ENCODE measurements at places on chromosomes 3 and 15.

GRCh38 chr3:140610544-140610943, 67.3 kb upstream of the TRIM42 start:
- no peak for DNase-seq

GRCh38 chr15:59553879-59554735, 57.5 kb upstream of the GCNT3 start:
- DNase-seq, result no peak

DNA sequence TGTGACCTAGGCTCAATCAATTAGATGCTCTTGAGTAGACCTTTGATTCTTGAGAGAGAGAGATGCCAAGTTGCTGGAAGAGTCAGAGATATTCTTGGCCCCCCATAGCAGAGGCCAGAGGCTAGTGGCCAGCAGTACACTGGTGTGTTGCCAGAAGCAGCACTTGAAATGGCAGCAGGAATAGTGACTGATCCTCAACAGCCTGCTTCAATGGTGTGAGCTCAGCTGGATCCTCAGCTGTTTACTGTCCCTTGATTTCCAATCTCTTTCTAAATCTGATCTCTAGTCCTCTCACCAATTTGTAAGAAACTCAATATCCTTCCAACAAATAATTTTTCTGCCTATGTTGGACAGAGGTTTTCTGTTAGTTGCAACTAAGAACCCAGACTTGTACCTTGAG, 170.3 kb upstream of the CCDC54 start:
- DNase-seq, result no peak

GRCh38 chr3:166634091-166634746, 745.9 kb downstream of the ZBBX start:
- no peak for DNase-seq

- no peak for DNase-seq
These were observed 61.2 kb upstream of the SEC22A start for GRCh38 chr3:123140550-123140949.

DNA sequence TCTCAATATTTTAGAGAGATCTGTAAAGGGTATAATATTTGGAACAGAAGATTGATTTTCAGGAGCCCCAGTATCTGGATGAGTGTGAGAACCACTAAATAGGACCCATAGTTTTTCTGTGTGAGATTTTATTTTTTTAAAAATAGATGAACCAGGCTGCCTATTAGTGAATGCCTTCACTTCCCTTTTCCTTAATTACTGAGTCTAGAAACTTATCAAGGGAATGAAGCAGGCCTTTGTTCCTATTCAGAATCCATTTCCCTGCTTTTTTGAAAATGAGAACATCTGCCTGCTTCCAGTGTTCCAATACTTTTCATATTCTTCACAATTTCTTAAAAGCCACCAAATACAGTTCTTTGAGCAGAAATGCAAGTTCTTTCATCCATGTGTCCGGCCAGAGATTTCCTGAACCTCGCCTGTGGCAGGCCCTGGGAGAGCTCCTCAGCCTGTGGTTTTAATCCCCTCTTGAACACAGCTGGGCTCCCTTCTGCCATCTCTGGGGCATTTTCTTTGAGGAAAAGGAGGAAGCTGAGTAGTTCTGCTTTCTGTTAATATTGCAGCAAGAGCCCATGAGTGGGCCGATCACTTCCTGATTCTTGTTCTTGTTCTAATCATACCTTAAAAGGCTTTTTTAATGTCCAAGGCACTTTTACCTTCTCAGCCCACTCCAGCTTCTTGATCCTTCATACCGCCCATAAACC, 4.7 kb downstream of the EHD4 start:
- DNase-seq, result no peak

DNA sequence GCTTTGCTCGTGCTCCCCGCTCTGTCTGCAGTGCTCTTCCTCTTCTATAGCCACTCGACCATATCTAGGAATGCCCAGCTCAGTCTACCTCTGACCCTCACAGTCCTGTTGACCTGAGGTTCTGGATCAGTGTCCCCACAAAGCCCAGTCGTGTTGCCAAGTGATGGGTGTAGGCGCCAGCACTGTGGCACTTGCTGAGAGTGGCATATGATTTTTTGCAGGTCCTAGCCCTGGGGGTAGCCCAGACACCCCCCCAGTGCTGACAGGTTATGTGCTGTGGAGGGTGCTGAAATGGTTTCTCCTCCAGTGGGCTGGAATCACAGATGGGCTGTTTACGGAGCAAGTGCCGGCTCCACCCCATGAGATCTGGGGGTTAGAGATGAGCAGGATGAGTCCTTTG, 32.5 kb downstream of the ACAD9 start:
- no peak for DNase-seq

GRCh38 chr3:47419083-47420043, 38.5 kb downstream of the PTPN23 start:
- DNase-seq, result no peak

GRCh38 chr15:77654975-77655374, 22.3 kb upstream of the LINGO1 start:
- no peak for DNase-seq

DNA sequence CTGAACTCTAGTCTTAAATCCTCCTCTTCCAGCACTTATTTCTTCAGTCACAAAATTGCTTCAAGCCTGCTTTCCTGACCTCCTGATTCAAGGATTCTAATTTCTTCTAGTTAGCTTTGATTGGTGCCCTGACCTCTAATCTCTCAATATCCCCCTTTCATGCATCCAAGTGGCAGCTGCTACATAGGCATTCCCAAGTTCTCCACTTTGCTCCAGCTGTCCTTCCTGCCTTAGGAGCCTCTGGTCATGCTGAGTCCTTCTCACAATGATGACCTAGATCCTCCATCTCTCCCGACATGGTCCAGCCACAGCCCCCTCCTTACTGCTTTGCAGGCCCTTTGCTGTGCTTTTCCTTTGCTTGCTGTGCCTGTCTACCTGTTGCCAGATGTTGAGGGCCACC, 347.8 kb upstream of the C2CD4B start:
- DNase-seq, result no peak

DNA sequence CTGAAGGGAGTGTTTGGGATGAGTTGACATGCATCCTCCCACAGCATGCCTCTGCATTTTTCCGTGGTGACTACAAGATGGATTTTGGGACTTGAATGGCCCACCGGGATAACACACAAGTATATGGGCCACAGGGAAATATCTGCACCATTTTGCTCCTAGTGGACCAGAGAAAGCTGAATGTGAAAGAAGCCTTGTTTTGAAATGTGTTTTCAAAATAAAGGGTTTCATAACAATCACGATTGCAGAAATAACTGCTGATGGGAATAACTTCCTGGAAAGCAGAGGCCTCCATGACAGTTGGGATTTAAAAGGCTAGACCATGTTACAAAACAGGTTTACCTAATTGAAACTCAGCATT, 77.5 kb upstream of the PRR23C start:
- no peak for DNase-seq

DNA sequence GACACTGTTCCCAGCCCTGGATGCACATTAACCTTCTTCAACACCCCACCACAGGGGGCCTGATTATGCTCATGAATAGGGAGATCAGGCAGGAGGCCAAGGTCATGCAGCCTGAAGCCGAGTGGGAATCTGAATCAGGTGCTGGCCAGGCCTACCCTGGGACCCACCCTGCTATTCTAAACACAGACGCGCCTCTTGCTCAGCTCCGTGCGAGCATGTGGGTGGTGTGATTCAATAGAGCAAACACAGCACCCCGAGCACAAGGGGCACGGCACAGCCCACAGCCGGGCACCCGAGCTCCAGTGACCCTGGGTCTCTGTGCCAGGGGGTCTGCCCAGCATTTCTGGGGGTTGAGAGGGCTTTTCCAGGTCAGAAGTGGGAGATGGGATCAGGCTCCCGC, 24.6 kb upstream of the GRIP2 start:
- no peak for DNase-seq

- DNase-seq, result no peak
These were observed 41.3 kb downstream of the METTL6 start for GRCh38 chr3:15385901-15386653.

- DNase-seq, result no peak
These were observed 194.7 kb downstream of the WNT5A start for GRCh38 chr3:55292360-55292759.

GRCh38 chr3:108891833-108892232, 61.8 kb downstream of the GUCA1C start:
- no peak for DNase-seq

GRCh38 chr3:119794971-119795612, 13.2 kb downstream of the NR1I2 start:
- no peak for DNase-seq

- DNase-seq, result no peak
These were observed 241.1 kb upstream of the TOPAZ1 start for GRCh38 chr3:44000586-44000985.
